Bone marrow (tissue), 2 donors: ENCODE measurements at places on chromosomes 12 and 14.

- DNase-seq: no peak
Measured at GRCh38 chr12:92002195-92002649, 143.4 kb downstream of the BTG1 start.

DNA sequence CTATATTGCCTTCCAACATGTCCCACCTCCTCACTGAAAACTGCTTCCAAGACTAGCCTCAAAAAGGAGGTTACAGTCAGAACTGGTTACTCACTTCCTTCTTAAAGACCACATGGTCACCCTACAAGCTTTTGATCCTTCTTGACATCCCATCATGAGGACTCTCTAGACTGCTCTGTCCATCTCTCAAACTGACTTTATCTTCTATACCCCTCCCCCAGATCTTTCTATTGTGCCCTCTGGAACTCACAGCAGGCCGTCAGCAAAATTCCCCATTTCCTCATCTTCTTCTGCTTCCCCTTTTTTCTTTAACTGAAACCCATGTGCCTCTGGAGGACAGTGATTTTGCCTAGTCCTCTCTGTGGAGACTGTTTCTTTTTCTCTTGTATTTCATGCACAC lies 18.1 kb upstream of the IGF1 start:
- no peak for DNase-seq

DNA sequence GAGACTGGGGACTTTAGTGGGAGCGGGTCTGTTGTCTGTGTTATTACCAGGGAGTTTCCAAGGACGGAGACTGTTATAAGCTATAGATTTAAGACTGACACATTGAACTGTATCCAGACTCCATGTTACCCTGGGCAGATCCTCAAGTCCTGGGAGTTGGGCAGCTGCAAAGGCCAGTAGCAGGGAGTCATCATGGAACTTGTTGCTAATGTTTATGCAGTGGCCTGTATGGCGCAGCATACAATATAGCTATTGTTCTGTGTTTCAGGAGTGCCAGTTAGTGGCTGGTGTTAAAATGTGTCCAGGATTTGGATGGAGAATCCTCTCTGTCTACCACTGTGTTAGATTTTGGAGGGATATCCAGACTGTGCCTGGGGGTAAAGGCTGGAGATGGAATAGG lies 31.7 kb downstream of the SMOC1 start:
- DNase-seq: no peak

DNA sequence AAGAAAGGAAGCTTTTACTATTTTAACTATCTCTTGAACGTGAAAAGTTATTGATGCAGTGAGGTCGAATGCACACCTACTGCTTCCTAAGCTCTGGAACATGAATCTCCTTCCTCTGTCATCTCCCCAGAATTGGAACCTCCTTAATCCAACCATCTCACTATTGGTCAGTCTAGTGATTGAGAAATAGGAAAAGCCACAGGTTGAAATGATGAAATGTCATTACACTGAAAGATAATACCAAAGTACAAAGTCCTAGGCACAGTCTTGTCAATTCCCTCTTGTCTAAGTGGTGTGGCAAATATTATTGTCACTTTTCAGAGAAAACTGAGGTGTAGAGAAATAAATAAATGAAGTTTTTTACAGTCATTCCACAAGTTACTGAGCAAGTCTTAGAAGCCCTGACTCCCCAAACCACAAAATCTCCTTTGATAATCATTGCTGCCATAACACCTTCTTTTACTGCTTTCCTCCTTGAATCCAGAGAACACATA lies 19.5 kb upstream of the HIGD1C start:
- DNase-seq: no peak

DNA sequence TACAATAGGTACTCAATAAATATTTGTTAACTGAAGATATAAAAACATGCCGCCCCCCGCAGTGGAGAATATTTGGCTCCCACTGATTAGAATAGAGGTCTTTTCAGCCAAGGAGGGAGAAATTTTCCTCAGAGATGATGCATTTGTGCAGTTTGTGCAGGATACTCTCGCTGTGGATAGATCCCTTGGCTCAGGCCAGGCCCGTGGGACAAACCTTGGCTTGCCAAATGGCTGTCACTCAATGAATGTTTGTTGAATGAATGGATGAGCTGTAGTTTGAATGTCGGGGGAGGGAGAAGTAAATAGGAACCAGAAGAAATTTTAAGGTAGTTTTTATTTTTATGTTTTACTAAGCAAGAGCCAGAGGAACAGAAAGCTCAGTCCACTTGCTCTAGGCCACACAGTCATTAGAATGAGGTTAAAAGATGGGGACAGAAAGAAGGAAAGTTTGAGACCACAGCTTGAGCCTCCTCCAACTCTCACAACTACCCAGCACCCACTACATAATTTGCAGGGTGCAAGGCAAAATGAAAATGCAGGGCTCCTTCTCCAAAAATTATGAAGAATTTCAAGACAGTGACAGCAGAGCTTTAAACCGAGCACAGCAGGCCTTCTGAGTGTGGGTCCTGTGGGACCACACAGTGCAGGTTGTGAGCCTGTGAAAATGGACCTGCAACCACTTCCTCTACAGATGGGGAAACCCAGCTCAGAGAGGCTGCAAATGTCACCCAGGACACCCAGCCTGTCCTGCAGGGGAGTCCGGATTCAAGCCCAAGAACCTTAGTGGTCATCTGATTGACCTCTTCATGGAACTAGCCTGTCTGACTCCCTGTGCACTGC lies 51.4 kb downstream of the WSCD2 start:
- no peak for DNase-seq

GRCh38 chr14:51285120-51285519 lies 45.1 kb downstream of the TMX1 start:
- DNase-seq: no peak

GRCh38 chr12:114254998-114255397 lies 150.9 kb downstream of the TBX5 start:
- DNase-seq: no peak

DNA sequence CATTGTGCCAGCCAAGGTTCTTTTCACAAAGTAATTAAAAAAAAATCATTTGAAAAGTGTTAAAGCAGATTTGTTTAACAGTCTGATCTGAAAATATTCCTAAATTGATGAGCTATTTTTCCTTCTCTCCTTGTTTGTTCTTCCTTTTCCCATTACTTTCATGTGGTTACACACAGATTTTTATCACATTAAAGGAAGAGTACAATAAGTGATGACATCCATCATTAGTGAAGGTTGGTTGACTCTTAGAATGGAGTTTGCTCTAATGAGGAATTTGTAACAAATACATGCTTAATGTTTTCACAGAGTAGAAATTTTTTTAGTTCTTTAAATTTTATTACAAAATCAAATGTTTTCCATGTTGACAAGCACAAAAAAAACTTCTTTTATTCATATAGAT lies 18.9 kb upstream of the TOMM20L start:
- no peak for DNase-seq

- DNase-seq: no peak
Measured at GRCh38 chr14:76644855-76645518, 116.3 kb upstream of the VASH1 start.

- DNase-seq: no peak
Measured at GRCh38 chr12:5273709-5274108, 158.2 kb upstream of the NTF3 start.
